Hypothalamus (tissue), 51 donors: ENCODE measurements at places on chromosomes 16 and 17.
A peak's percentile ranks its signal among the peaks of the same experiment; 100 is the strongest.

DNA sequence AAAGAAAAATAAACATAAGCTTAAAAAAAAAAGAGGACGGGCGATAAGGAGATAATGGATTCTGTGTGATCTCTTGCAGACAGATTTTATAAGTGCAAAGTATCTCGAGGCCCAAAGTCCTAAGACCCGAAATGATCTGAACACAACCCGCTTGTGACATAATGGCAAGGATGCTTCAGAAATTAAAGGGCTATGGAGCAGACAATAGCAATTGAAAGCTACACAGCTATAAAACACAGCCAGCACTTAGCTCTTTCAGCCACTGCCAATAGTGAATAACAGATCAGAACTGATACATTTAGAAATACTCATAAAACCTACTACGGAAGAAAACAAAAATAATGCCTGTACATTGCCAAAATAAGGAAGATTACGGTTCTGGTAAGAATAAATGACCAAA lies 117.5 kb downstream of the ZFHX3 start:
- no peak for DNase-seq

- no peak for DNase-seq
Measured at GRCh38 chr16:49527611-49528010, 154.0 kb downstream of the C16orf78 start.

- no peak for DNase-seq
Measured at GRCh38 chr16:10282367-10282766, 100.1 kb upstream of the GRIN2A start.

DNA sequence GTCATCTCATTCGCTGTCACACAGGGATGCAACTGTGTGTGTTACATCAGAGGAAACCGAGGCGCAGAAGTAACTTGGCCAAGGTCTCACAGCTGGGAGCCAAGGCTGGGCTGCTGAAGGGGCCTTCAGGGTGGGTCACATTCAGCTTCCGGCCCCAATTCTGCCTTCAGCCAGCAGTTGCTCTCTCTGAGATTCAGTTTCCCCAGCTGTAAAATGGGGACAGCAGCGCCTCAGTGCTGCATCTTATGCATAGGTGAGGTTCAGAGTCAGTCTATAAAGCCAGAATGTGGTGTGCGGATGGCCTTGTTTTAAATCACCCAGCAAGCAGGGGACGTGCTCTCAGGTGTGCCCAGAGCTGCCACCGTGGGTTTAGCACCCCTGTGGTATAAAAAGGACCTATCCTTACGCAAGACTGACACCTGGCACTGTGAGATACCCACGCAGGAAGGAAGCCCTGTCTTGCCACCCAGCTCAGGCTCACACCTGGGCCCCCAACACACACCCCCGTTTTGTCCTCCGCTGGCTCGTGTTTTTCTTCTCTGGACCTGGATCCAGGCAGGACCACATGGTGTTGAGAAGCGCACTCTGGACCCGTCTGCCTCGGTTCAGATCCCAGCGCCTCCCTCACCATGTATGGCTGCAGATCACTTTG lies 94.6 kb upstream of the GSE1 start:
- no peak for DNase-seq

DNA sequence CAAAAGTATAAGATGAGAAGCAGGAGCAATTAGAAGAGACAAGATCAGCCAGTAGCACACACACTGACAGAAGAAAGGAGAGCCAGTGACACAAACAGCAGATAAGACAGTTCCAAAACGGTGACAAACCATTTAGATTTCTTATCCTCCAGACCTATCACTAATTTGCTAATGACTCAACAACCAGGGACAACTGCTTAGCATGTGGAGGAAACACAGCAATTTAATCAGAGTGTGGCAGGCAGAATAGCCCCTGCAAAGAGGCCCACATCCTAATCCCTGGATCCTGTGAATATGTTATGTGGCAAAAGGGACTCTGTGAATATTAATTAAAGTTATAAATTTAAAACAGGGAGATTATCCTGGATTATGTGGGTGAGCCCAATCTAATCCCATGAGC lies 81.1 kb downstream of the CACNG1 start:
- DNase-seq: no peak

GRCh38 chr16:53865494-53865863 lies 161.5 kb downstream of the FTO start:
- DNase-seq: no peak

DNA sequence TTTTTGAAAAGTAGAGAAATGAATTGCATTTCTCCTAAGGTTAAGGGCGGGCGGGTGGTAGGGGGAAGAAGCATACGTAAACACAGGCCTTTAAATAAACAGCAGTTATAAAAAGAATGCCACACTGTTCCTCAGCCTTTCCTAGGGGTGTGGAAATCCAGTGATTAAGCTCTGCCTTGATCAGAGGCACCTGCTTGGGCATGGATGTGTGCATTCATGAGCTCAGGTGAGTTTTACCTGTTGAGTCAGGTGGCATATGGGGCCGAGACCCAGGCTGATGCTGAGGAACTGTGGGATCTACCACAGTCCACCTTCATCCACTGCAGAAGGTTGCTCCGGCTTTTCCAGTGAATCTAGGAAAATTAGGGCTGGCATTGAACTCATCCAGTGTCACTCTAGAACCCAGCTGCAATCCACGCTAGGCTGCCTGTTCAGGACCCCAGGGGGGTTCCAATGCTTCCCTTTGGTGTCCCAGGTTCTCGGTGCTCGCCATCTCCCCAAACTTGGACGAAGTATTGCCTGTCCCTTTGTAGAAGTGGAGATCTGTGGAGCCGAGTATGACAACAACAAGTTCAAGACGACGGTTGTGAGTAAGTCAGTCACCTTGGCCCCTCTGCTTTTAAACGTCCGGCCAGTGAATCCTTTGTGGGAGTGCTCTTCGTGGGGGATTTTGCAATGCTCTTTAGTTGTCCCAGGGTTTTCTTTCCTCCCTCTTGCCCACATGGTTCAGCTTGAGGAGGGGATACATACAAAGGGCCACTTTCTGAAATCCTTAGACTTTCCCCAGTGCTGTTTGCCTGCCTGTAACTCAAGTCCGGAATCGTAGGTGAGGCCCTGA lies 72.7 kb downstream of the SDR42E1 start:
- no peak for DNase-seq

DNA sequence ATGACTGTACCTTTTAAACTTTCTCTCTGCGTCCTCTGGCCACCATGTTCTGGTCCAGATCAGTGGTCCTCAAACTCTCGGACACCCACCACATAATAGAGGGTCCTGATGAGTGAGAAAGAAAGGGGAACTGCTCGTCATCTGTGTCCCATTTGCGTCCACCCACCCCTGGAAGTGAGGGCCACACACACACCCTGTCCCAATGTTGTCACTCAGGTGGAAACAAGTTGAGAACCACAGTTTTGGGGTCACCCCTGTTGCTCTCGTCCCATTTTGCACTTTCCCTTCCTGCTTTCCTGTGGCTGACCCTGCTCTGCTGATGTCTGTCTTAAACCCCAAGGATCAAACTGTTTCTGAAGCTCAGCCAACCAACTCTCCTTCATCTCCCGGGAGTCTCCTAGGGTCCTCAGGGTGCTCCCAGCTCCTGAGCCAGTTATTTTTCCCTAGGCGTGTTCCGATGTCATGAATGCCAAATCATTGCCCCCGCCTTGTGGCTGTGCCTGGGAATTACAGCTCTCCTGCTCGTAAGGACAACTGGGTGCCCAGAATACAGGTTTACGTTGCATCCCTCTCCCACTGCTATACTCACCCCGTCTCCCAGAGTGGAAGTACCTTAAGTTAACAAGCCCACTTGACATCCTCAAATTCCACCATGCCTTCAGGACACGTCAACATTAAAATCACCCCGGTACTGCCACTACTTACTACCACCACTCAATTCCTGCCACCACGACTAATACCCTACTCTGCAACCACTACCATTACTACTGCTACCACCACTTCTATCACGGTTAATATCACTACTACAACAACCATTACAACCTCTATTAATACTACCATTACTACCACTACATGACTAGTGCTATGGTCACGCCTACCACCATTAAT lies 26.0 kb upstream of the HNF1B start:
- DNase-seq: no peak

DNA sequence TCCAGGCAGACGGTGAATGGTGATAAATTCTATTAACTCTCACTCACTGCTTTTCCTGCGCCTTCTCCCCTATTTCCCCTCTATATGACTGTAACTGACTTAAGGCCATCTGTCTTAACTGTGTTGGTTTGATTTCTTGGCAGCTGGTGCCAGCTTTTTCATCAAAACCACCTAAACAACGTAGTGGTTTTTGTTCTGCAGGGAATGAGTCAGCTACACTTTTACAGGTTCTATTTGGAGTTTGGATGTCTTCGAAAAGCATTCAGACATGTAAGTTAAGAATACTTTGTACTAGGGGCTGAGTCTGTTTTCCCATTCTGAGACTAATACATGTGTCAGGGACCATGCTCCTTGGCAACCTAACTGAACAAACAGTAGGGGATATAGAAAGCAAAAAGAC lies 8.5 kb downstream of the REXO5 start:
- no peak for DNase-seq

DNA sequence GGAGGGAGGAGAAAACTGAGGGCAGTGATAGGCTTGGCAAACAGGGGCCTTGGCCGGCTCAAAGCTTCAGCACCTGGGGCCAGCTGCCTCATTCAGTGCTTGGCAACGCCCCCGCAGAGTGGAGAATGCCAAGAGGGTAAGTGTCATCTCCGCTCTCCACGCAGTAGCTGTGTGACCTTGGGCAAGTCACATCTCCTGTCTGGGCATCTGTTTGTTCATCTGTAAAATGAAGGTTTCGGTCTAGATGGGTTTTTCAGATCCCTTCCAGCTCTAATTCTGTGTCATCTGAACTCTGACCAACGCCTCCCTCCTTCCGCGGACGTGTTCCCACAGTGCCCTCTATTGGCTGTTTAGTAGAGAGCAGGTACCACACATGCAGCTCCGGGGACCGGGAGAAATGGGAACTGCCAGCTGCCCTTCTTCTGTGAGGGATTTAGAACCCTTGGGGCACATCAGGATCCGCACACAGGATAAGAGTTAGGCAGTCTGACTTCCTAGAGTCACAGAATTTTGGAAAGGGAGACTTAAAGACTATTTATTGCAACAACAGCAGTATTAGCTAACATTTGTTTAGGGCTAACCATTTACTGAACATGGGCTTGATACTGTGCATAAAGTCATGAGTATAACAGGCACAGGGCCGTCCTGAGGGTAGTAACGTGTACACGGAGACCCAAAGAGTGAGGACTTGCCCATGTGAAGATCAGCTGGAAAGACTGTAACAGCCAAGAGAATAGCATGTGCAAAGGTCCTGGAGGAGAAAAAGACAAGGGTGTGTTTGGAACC lies 26.8 kb downstream of the GP2 start:
- DNase-seq: no peak

DNA sequence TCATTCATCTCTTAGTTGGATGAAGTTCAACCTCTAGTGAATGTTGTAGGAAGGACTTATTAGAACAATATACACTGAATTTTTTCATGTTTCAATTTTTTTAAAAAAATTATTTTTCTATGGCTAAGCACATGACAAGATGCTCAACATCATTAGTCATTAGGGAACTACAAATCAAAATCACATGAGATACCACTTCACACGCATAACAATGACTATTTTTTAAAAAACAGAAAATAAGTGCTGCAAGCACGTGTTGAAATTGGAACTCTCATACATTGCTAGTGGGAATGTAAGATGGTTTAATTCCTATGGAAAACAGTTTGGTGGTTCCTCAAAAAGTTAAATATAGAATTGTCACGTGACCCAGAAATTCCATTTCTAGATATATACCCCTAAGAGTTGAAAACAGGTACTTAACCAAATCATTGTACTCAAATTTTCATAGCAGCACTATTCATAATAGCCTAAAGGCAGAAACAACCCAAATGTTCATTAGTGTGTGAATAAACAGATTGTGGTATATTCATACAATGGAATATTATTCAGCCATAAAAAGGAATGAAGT lies 85.2 kb upstream of the AKTIP start:
- no peak for DNase-seq

DNA sequence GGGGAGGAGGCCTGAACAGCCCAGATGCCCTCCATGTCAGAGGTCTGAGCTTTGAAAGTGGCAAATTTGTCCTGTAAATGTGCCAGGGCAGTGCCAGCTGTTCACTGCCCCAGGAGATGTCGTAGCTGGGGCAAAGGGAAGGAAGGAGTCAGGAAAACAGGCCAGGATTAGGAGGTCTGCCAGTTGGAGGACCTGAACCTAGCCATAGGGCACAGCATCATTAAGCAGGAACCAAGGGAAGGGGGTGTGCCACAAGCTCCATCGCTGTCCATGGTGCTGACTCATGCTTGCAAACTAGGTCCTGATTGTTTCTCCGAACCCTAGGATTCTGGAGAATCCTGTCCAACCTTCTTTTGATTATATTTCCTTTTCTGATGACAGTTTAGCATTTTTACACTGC lies 124.2 kb downstream of the TMEM132E start:
- peak; percentile 10 for DNase-seq
